ENCODE measurements at places on chromosomes 1 and 21.

- no peak for DNase-seq
Observed at GRCh38 chr1:17605582-17606344, 66.3 kb downstream of the ARHGEF10L start.

- no peak for DNase-seq
Observed at GRCh38 chr21:45725844-45726200, 82.3 kb downstream of the PCBP3 start.

DNA sequence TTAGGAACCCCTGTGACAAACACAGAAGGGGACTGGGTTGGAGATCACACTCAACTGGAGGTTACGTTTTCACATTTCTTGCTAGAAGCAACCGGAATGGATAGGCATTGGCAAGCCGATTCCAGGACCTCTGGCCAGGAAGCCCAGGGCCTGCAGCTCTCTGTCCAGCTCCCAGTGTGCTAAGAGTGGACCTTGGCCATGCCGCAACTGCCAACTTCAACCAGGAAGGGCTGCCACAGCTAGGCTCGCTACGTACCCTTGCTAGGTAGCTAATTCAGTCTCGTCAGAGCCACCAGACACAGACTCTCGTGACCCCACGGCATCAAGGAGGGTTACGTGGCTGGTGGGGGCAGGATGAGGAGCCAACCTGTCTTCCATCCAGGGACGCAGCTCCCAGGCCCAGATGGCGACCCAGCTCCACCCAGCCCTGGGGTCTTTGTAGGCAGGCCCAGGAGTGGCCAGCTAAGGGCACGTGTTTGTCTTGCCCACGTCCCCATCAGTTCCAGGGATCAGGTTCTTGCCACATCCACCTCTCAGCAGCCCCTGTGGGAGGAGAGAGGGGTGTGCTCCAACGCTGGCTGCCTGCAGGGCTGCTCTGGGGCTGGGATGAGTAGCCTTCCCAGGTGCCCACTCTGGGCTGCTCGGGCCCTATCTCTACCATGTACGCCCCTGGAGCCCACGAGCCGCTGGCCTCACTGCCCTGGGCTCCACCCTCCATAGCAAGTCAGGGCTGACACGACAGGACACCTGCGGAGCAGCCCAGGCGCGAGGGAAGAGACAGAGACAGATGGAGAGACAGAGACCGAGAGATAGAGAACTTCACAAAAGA is 39.2 kb downstream of the UBE2G2 start:
- no peak for DNase-seq

DNA sequence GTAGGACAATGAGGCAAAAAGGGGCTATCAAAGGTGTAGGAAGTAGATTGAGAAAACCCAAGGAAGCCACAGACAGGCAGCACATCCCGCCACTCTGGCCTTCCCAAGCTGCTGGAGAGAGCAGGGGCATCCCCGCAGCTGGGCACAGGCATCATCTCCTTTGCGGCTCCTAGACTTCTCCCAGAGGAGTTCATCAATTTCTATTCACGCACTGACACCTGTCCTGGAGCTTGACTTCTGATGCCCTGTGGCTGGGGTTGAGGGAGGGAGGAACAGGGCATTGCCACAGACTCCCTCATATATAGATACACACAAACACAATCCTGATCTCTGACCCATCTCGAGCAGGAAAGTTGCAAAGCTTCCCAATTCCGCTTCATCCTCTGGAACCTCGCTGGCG is 1.9 kb upstream of the TFAP2E start:
- DNase-seq: no peak

DNA sequence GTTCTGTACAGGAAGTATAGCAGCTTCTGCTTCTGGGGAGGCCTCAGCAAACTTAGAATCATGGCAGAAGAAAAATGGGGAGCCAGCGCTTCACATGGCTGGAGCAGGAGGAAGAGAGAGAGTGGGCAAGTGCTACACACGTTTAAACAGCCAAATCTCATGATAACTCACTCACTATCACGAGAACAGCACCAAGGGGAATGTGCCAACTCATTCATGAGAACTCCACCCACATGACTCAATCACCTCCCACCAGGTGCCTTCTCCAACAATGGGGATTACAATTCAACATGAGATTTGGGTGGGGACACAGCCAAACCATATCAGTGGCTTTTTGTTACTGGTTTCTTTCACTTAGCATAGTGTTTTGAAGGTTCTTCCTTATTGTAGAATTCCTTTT is 138.6 kb downstream of the SYT14 start:
- no peak for DNase-seq

Measured in stimulated activated CD4-positive, alpha-beta T cell treated with anti-CD3 and anti-CD28 coated beads, Interleukin-15, amount 100 ng/mL, for 48 hours (primary cell).